ENCODE measurements at places on chromosomes 1 and 21.

GRCh38 chr21:41016472-41016871, 151.5 kb upstream of the BACE2 start:
- no peak for DNase-seq
- H3K27me3 ChIP-seq, result no peaks in the 10 kb centered on the region
- H3K4me1 ChIP-seq, result no peaks in the 10 kb centered on the region
- H3K36me3 ChIP-seq, result no peaks in the 10 kb centered on the region
- H3K27ac ChIP-seq, result no peak overlapping the region
- H3K4me3 ChIP-seq, result no peak overlapping the region

GRCh38 chr1:105608713-105609112, 1447.8 kb upstream of the PRMT6 start:
- no peak overlapping the region for H3K4me3 ChIP-seq
- H3K27ac ChIP-seq, result no peak overlapping the region
- no peaks in the 10 kb centered on the region for H3K36me3 ChIP-seq
- H3K27me3 ChIP-seq, result no peaks in the 10 kb centered on the region
- no peak for DNase-seq
- no peaks in the 10 kb centered on the region for H3K4me1 ChIP-seq

- peak overlapping the region; percentile 99 for H3K4me3 ChIP-seq
- H3K27me3 ChIP-seq, result no peaks in the 10 kb centered on the region
- H3K36me3 ChIP-seq, result peaks cover 39% of the 10 kb centered on the region
- DNase-seq, result peak; percentile 71
- H3K4me1 ChIP-seq, result peaks cover 65% of the 10 kb centered on the region
Measured at GRCh38 chr1:159924025-159924790, 1.1 kb downstream of the TAGLN2 start.

GRCh38 chr1:162421258-162422164, 9.6 kb upstream of the SH2D1B start:
- no peak overlapping the region for H3K4me3 ChIP-seq
- H3K4me1 ChIP-seq, result peaks cover 8% of the 10 kb centered on the region
- H3K36me3 ChIP-seq, result no peaks in the 10 kb centered on the region

DNA sequence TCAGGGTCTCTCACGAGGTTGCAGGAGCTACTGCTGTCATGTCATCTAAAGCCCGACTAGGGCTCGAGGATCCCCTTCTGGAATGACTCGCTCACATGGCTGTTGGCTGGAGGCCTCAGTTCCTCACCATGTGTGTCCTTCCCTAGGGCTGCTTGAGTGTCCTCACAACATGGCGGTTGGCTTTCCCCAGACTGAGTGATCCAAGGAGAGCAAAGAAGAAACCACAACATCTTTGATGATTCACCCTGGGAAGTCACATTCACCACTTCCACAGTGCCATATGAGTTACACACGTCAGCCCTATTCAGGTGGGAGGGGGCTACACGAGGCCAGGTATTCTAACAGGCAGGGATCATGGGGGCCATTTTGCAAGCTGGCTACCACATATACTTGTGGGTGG, 64.9 kb downstream of the FHAD1 start:
- H3K27me3 ChIP-seq, result peaks cover 3% of the 10 kb centered on the region
- H3K4me3 ChIP-seq, result no peak overlapping the region
- no peak for DNase-seq
- H3K36me3 ChIP-seq, result no peaks in the 10 kb centered on the region
- no peak overlapping the region for H3K27ac ChIP-seq

DNA sequence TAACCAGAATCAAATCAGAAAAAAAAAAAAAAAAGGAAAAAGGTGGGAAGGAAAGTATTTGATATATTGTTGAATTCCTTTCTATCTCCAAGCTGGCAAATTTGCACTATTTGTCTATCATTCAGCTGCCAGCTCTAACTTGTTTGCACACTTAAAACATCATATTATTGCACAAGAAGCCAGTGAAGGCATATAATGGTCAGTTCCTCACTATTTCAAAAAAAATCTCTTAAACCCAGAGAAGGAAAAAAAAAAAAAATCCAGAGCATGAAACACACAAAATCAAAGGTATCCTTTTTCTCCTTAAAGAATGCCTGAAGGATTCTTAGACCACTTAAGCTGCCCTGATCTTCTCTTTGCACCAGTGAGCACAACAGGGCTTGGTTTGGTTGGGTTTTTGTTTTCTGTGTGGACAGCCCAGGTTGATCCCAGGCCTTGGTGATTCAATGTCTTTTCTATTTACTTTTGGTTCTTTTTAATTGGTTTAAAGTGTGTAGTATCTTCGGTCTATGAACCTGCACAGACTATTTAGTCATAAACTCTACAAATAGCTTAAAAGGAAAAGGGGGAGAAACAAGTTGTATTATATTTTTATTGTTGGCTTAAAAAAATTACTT, 40.2 kb downstream of the DUSP10 start:
- no peak overlapping the region for H3K27ac ChIP-seq
- no peaks in the 10 kb centered on the region for H3K27me3 ChIP-seq
- H3K4me1 ChIP-seq, result peaks cover 6% of the 10 kb centered on the region
- no peak overlapping the region for H3K4me3 ChIP-seq

- no peak overlapping the region for H3K27ac ChIP-seq
- no peak overlapping the region for H3K4me3 ChIP-seq
- H3K27me3 ChIP-seq, result peaks cover 9% of the 10 kb centered on the region
- no peaks in the 10 kb centered on the region for H3K36me3 ChIP-seq
Measured at GRCh38 chr21:17491716-17492414, 21.0 kb upstream of the CXADR start.

DNA sequence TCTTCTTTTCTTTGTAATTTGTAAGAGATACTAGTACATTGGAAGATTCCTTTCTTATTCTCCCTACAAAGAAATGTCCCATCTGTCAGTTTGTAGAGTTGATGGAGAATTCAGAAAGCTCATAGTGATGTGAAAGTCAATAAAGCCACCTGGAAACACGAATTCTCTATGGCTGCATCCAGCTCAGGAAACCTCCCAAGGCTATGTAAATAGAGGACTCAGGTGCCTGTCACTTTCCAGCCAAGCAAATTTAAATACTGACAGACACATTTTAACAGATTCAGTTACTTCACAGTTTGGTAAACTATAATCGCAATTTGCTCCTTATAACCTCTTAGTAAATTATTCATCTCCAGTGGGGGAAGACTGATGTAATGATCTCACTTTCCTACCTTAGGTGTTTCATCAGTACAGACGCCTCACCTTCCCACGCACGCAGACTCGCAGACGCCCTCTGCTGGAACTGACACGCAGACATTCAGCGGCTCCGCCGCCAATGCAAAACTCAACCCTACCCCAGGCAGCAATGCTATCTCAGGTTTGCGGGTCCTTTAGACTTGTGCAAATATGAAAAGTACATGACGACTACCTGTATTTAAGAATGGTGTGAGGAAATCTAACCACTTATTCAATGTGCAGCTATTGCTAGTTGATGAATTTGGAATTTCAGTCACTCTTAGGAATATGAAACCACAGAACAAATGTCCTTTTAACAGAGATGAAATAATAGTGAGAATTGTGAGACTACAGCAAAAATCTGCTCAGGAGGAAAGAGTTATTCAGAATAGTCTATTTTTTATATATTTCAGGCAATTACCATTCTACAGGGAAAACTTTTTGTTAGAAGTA, 60.6 kb downstream of the PTPRC start:
- peak overlapping the region; percentile 64 for H3K27ac ChIP-seq
- H3K36me3 ChIP-seq, result peaks cover 84% of the 10 kb centered on the region
- H3K27me3 ChIP-seq, result no peaks in the 10 kb centered on the region
- H3K4me3 ChIP-seq, result no peak overlapping the region

- DNase-seq, result peak; percentile 95
- H3K27me3 ChIP-seq, result no peaks in the 10 kb centered on the region
- peaks cover 12% of the 10 kb centered on the region for H3K4me1 ChIP-seq
Measured at GRCh38 chr1:45490626-45491486, at the start of gene TESK2. TESK2 (minus strand) TSS chr1:45491163; CDS start chr1:45457785, 33,378 bp downstream.

DNA sequence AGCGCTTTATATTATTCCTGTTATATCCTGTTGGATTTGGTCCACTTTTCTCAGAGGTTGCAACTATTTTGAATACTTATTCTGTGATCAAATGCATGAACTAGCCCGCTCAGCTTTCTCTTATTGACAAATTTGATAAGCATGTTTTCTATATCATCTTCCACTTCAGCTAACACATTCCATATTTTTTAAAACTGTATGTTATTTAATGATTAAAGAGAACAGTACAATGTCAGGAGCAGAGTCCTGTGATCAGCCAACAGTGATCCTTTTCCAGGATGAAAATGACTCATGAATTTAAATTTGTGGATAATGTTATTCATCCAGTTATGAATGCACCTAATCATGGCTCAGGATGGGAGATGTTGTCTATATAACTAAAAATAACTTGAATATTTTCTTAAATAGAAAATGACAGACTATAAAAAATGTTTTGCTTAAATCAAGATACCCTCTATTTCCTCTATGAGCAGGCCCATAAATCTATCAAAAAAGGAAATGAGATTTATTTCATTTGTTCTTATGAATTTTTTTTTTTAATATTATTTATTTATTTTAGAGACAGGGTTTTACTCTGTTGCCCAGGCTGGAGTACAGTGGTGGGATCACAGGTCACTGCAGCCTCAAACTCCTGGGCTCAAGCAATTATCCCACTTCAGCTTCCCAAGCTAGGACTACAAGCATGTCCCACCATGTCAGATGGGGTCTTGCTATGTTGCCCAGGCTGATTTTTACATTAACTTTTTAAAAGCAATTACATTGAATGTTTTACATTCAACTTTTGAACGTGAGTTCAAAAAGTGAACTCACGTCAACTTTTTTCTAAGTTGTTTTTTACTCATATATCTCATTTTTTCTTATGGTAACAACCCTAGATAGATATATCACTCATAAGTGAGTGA, 12.5 kb downstream of the BPNT1 start:
- no peaks in the 10 kb centered on the region for H3K27me3 ChIP-seq
- H3K36me3 ChIP-seq, result peaks cover 52% of the 10 kb centered on the region
- peaks cover 3% of the 10 kb centered on the region for H3K4me1 ChIP-seq
- no peak for DNase-seq
- no peak overlapping the region for H3K27ac ChIP-seq

DNA sequence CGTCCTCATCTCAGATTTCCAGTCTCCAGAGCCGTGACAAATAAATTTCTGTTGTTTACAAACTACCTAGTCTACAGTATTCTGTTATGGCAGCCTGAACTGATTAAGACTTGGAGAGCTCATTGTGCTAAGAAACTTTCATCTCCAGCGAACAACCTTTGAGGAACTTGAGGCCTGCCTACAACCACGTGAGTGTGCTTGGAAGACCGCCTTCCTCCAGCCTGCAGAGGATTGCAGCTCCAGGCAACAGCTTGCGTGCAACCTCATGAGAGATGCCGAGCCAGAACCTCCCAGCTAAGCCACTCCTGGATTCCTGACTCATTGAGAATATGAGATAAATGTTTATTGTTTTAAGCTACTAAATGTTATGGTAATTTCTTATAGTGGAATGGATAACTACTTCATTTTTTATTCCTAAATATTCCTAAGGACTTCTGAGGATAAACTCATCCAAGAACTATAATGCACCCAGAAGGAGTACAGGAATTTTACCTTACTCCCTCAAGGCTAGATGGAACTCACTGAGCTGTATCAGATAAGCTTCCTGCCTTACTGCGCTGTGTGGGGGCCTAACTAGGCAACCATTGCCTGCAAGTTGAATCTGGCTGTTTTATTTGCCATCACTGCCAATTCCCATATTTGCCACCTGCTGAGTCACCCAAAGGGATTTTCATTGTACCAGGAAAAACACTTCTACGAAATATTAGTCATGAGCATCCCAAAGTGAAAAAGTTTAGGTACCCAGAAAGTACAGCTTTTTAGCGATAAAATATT, 17.6 kb downstream of the FAM177B start:
- no peak for DNase-seq
- peak overlapping the region; percentile 61 for H3K27ac ChIP-seq
- H3K4me1 ChIP-seq, result peaks cover 65% of the 10 kb centered on the region
- no peak overlapping the region for H3K4me3 ChIP-seq
- peaks cover 3% of the 10 kb centered on the region for H3K36me3 ChIP-seq
- no peaks in the 10 kb centered on the region for H3K27me3 ChIP-seq

DNA sequence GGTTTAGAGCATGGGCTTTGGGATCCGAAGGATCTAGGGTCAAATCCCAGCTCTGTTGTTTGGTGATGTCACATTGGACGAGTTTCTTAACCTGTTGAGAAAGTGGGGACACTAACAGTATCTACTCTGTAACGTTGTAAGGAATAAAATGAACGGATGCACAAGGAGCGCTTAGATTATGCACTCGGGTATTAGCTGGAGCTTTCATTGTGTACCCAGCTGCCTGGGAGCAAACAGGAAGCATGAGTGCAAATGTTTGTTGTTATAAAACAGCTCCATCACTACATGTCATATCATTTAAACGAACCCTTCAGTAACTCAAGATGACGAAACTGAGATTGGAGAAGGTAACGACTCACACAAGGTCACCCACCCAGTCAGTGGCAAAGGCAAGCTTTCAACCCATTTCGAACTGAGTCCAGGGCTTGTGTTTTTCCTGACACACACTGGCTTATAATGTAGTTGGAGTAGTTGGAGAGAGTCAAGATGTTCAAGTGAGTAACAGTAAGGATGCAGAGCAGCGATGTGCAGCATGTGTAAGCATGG, 16.2 kb upstream of the SLC6A17 start:
- H3K4me1 ChIP-seq, result peaks cover 10% of the 10 kb centered on the region
- no peak for DNase-seq
- no peak overlapping the region for H3K27ac ChIP-seq
- H3K36me3 ChIP-seq, result no peaks in the 10 kb centered on the region
- no peak overlapping the region for H3K4me3 ChIP-seq
- peaks cover 53% of the 10 kb centered on the region for H3K27me3 ChIP-seq

- no peak overlapping the region for H3K4me3 ChIP-seq
- H3K36me3 ChIP-seq, result no peaks in the 10 kb centered on the region
- DNase-seq, result no peak
- no peak overlapping the region for H3K27ac ChIP-seq
Measured at GRCh38 chr1:38308780-38309179, 262.2 kb upstream of the POU3F1 start.
